Kidney (tissue), 22 donors: ENCODE measurements at places on chromosomes 3 and 15. TPM values are rescaled to one million over a fixed set of nuclear protein-coding genes. Genes with fewer than 3 reads are reported as not detected.

GRCh38 chr3:117632191-117632590, 922.6 kb downstream of the TUSC7 start:
- no peak for DNase-seq

Gene SLC24A1
- 18.9 TPM for total RNA-seq

Gene FRMD5
- 0.41 TPM for total RNA-seq

Gene RTP4
- 8.4 TPM for total RNA-seq

Gene FMN1
- total RNA-seq: 44.8 TPM

DNA sequence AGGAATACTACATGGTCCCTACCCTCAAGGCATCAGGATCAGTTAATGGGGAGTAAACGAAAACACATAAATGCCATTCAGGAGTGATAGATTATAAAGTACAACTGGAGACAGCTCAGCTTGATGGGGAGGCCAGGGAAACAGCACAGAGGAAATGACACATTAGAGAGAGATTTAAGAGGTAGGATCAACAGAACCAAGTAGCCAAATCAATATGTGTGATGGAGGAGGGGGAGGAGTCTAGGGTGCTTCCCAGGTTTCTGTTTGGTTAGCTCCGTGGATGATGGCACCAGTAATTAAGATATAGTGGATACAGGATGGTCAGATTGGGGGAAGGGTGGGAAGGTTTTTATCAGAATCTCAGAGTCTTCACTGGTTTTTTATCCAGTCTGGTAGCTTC, 229.5 kb upstream of the ROPN1 start:
- no peak for DNase-seq

Gene CCDC54
- total RNA-seq: not detected

Gene CAND2
- total RNA-seq: 7.1 TPM

DNA sequence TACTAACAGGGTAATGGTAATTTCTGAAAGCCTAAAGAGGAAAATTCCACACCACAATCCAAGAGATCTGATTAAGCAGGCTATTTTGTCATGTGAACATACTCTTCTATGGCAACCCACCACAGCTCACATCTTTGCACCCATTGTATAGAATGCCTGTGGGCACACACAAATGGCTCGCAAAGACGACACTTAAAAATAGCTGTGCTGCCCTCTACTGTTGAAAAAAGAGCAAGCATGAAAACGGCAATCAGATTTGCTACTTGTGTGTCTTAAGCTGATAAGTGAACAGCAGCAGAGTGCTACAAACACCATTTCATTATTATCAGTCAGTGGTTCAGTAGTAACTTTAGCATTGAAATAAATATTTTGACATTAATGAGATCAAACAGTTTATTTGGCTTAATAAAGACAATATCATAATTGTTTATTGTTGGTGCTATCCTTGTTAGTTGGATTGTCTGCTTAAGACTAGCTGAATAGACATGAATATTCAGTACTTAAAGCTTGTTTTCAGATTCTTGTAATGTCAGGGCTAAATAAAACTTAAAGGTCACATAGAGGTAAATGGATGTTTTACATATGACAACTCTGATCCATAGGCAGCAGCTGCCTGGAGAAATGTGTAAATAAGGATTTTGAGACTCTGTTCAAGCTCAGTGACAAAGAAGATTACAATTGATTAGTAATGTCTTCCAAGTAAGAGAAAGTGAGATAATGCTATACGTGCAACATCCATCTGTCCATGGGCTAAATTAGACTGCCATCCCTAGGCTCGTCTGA, 199.1 kb downstream of the LRRN1 start:
- DNase-seq: peak; percentile 58

Gene NMNAT3
- total RNA-seq: 6.4 TPM

Gene TPRG1
- total RNA-seq: 2.7 TPM

GRCh38 chr3:119033393-119034255, 1.0 kb downstream of the IGSF11 start:
- DNase-seq: no peak

GRCh38 chr3:81041331-81041730, 720.1 kb downstream of the GBE1 start:
- no peak for DNase-seq

- DNase-seq: no peak
Measured at GRCh38 chr3:4740397-4741105, 238.7 kb upstream of the BHLHE40 start.

GRCh38 chr3:43865887-43866528, 175.3 kb downstream of the ABHD5 start:
- no peak for DNase-seq

Gene STARD5
- total RNA-seq: 4.1 TPM

GRCh38 chr3:196918968-196919367, 23.4 kb downstream of the NCBP2 start:
- no peak for DNase-seq

DNA sequence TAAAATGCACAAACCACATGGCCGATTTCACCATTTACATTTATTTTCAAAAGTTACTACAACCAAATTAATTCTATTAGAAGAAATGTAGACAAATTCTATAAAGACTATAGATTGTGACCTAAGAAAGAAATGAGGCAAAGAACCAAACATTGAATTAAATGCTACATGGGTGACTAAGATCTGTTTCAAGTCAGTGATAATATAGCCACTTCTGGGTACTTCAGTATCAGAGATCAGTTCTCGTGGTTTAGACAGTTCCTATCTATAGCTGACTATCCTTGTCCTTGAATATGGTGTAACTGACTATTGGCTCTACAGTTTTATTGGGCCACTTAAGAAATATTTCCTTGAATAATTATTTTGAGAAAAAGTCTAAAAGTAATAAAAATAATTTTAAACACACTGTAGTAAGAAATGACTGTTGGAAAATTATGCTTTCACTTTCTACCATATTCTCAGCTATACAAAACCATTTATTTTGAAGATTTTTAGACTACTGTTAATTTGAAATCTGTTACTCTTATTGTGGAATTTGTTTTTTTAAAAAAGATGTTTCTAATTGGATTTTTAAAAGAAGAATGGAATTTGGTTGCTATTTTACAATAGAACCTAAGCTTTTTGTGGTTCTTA, 14.1 kb downstream of the KCNMB3 start:
- no peak for DNase-seq

- no peak for DNase-seq
Measured at GRCh38 chr15:35252351-35252865, 167.3 kb upstream of the NANOGP8 start.

Gene SPATA16
- total RNA-seq: not detected

Gene CKMT1A
- 15.1 TPM for total RNA-seq

Gene ZNF660
- total RNA-seq: 5.3 TPM
